Stomach (tissue), 19 donors: ENCODE measurements at places on chromosomes 13 and 19. TPM values are rescaled to one million over a fixed set of nuclear protein-coding genes. Genes with fewer than 3 reads are reported as not detected.

Gene PRTN3
- not detected for total RNA-seq

Gene SHISA7
- not detected for total RNA-seq

- no peak for DNase-seq
These were observed 25.9 kb downstream of the DPF1 start for GRCh38 chr19:38197937-38198704.

Gene KCNN4
- 33.9 TPM for total RNA-seq

DNA sequence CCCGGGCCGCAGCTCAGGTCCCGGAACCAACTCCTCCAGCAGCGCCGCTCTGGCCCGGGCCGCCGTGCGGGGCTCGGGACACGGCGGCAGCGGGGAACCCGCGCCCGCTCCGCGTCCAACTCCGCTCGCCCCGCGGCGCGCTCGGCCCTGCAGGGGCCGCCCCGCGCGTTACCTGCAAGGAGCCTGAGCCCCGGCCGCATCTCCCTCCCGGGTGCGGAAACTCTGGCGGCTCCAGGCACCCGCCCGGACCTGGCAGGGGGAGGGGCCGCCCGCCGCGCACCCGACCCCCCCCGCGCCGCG is at the start of gene TMTC4:
Gene TMTC4, minus strand, starts transcription at position 224 of the 300 bp plus-strand sequence. CDS start 4,433 bp downstream, outside the sequence.
- no peak for DNase-seq

DNA sequence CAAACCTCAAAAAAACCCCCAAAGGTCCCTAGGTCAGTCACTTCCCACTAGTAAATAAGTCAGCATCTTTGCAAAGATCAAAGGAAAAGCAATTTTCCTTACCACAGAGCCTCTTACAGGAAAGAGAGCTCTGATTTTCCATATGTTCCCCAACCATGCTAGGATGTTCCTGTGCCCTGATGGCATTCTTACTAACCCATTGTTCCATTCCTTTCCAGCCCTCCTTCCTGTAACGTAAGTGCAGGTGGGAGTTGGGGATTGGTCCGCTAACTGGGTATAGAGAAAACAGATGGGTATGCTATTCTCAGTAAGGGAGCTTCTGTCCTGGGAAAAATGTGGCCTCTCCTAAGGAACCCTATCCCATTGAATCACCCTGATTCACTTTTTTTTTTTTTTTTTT is 14.3 kb downstream of the DPRX start:
- DNase-seq, result no peak

Gene KCNRG
- 1.2 TPM for total RNA-seq

DNA sequence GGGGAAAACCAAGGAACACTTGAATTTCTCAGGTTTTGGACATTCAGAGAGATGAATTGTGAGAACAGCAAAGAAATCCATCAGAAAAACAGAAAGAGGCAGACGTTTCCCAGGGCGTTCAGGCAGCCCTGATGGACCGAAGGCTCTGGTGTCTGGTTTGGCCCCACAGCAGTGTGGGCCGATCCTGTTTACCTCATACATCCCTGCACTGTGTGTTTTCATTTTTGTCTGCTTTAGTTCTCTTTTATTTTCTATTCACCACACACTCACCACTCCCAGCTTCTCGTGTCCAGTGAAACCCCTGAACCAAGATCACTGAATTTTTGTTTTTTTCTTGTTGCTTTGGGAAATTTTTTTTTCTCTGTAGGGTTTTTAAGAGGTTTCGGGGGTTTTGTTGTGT is 11.9 kb upstream of the WDR18 start:
- DNase-seq, result no peak

Gene FREM2
- 2.0 TPM for total RNA-seq

DNA sequence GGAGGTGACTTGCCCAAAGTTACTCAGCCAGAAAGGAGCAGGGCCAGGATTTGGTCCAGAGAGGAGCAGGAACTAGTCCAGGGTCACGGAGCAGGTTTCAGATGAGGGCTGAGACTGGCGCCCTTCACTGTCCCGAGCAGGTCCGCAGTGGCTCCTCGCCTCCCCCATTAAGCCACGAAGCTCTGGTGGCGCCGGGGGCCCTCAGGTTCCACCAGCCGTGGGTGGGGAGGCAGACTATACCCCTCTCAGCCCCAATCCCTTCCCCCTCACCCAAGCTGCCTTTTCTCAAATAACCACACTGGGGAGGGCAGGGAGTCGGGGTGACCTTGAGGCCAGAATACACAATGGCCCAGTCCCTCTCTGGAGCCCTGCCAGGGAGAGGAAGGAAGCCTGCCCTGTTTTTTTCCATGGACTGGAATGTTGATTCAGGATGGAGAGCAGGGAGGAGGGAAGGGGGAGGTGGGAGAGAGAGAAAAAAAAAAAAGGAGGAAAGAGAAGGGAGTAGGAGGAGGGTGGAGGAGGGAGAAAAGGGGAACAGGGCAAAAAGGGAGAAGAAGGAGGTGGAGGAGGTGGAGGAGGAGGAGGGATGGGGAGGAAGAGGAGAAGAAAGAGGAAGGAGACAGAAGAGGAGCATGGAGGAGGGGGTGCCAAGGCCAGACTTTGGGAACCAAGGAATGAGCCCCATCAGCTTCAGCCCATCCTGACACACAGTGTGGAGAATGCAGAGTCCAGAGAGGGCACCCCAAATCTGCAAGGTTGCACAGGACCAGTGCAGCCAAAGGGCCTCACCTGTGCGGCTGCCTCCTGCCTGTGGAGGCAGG is 19.7 kb downstream of the CEACAM16 start:
- peak; percentile 93 for DNase-seq

- DNase-seq, result peak; percentile 48
These were observed 37.0 kb upstream of the CCNA1 start for GRCh38 chr13:36395280-36395679.

Gene PSG6
- total RNA-seq, result not detected

GRCh38 chr13:54627646-54628372 is 1599.2 kb downstream of the OLFM4 start:
- DNase-seq, result no peak

- DNase-seq, result no peak
These were observed 76.0 kb upstream of the GTF3A start for GRCh38 chr13:27348461-27348860.

- DNase-seq, result peak; percentile 69
These were observed 1.2 kb downstream of the SEMA6B start for GRCh38 chr19:4557971-4558941.

DNA sequence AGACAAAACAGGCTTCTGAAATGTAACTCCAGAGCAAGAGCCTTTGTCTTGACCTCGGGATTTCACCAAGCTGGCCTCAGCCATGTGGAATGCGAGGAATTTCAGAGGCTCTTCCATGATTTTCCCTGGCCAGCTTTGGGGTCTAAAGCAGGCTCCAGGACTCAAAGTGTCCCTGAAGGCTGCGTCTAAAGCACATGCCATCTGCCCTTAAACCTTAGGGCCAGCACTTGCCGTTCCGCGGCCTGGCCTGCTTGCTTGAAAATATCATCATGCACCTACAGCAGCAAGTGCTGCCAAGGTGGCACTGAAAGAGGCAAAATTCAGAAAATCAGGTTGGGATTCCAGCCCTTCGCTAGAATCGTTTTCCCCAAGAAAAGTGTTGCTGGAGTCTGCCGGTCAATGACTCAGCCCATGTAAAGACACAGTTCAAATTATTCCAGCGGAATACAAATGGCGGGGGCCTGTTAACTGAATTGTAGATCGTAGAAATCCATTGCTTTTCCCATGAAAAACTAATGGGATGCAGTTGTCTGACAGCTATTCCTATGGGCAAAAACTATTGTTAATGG is 105.7 kb upstream of the RAP2A start:
- peak; percentile 48 for DNase-seq

Gene FEM1A
- total RNA-seq, result 30.7 TPM

- DNase-seq, result no peak
These were observed 18.2 kb upstream of the TMEM160 start for GRCh38 chr19:47066376-47067214.

GRCh38 chr13:99756281-99756680 is 215.3 kb downstream of the ZIC5 start:
- no peak for DNase-seq

- DNase-seq, result no peak
These were observed 202.1 kb downstream of the OXGR1 start for GRCh38 chr13:96792188-96792587.

GRCh38 chr13:74930402-74931165 is 551.4 kb downstream of the TBC1D4 start:
- no peak for DNase-seq

Gene OR10H5
- total RNA-seq, result not detected

- peak; percentile 81 for DNase-seq
These were observed 13.2 kb upstream of the CREB3L3 start for GRCh38 chr19:4140237-4140711.

- no peak for DNase-seq
These were observed 172.8 kb downstream of the EFNB2 start for GRCh38 chr13:106362707-106363106.

- no peak for DNase-seq
These were observed 45.8 kb downstream of the TMEM255B start for GRCh38 chr13:113804703-113805430.

DNA sequence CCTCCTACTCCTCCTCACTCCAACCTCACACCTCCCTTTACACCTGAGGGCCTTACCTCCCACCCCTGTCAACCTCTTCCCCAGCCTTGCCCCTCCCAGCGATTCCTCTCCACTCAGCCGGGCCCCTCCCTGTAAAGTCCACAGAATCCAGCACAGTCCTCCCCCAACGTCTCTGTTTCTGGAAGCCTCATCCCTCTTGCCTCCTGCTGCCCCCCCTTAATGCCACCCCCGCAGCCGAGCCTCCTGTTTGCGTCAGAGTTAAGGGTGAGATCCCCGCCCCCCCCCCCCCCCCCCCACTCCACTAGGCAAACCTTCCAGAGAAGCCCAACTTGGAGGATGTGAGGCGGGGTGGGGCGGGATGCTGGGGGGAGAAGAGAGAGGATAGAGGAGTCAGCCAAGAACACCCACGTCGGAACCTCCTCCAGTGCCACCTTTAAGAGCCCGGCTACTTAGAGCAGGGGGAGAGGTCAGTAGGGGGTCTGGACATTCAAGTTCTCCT is 2.1 kb downstream of the UNC13A start:
- DNase-seq, result no peak

Gene SELENOV
- not detected for total RNA-seq

DNA sequence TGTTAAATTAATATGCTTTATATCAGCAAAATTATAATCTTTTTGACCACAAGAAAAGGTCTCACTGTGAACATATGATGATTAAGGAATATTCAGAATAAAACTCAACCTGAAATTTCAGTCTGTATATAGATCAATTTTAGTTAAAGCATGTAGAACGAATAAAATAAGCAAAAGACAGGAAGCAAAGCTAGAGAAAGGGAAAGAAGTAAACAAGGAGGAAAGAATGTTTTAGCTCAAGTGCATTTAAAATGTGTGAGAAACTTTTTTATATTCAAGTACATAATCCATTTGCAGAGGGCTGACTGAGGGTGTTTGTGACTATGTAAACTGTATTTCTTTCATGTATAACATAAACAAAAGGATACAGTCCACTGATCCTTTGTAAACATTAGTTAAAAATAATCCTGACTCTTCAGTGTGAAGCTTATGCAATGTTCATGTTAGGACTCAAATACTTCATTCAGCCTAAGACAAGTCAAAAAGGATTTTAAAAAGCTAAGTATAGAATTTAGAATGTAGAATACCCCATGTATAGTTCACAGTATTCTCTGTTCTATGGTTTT is 472.1 kb downstream of the DIAPH3 start:
- DNase-seq, result peak; percentile 35

Gene STOML3
- not detected for total RNA-seq

DNA sequence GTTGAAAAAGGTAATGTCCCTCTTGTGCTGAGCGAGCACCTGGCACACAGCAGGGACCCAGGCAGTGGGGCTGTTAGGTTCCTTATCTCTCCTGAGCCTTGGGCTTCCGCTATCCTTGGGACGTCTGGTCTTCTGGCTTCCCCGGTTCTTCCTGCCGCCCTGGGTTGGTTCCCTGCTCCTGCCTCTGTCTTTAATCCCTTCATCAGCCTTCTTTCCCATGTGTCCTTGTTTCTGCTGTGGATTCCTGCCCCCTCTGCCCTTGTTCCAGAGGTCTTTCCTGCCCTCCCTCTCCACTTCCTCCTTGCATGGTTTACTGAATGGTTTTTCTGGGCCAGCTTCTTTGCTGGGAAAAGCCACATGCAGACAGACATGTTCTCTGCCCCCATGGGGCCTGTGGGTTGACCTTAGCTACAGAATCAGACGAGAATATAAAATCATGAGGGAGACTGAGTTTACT is 2.6 kb downstream of the EPN1 start:
- peak; percentile 43 for DNase-seq

DNA sequence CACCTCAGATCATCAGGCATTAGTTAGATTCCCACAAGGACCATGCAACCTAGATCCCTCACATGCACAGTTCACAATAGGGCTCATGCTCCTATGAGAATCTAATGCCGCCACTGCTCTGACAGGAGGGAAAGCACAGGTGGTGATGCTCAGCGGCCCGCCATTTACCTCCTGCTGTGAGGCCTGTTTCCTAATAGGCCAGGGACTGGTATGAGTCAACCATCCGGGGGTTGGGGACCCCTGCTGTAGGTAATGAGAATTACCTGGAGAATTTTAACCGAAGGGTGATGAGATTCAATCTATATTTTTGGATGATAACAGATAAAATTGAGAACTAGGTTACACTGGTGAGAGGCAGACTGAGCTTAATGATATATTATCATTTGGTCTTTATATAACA is 101.4 kb downstream of the LACC1 start:
- no peak for DNase-seq

Gene ZNF844
- total RNA-seq, result 16.1 TPM

- no peak for DNase-seq
These were observed 80.5 kb downstream of the FOXO1 start for GRCh38 chr13:40585911-40586471.

Gene ZNF723
- total RNA-seq, result not detected

DNA sequence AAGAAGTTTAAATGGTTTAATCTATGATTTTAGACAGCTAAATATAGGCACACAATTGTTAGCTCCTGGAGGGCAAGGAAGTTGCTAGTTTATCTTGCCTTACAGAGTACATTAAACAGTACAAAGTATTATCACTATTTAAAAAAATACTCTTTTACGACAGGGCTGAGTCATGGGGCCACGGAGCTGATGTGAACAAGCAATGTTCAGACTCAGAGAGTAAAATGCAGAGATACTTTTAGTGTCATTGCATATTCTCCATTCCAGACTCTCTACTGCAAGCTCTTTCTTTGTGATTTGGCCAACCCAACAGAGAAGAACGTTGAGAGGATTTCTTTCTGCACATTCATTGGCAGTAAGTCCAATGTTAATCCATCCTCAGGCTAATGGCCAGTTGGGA is 352.4 kb downstream of the SPRY2 start:
- DNase-seq, result no peak

Gene DCT
- not detected for total RNA-seq

DNA sequence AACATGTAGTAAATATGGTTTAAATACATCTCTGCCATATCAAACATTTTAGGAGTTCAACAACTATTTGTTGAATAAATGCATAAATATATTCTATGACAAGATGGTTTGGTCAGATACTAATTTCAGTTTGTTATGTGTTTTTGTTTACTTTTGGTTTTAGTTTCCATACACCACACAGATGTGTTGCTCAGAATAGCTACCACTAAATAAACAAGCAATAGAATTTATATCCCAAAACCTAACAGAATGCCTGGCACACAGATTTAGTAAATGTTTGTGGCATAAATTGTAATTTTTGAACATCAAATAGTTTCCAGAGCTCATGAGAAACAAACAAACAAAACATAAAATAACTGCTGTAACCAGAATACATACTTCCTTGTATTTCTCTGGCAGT is 126.8 kb upstream of the ATXN8OS start:
- DNase-seq, result no peak
